A549 treated with Mapracorat at 1 μM for 4 hours (cell line): ENCODE measurements at places on chromosomes 11 and 22. TPM values are rescaled to one million over a fixed set of nuclear protein-coding genes. Genes with fewer than 3 reads are reported as not detected.

Gene RAG2
- total RNA-seq, result not detected in 5 replicates

Gene AQP11
- total RNA-seq, result 0.94 to 1.7 TPM (median 1.6 TPM) in 5 replicates

Gene APOBEC3F
- total RNA-seq, result 1.6 to 2.4 TPM (median 2.2 TPM) in 5 replicates

Gene APOBEC3H
- total RNA-seq, result 0.14 to 0.65 TPM (median 0.63 TPM) in 3 of 5 replicates, not detected in the others

Gene MS4A12
- not detected in 5 replicates for total RNA-seq

Gene KCTD14
- 1.4 to 2.1 TPM (median 1.6 TPM) in 5 replicates for total RNA-seq

Gene ARHGAP8
- 1.2 to 2.5 TPM (median 1.8 TPM) in 5 replicates for total RNA-seq

Gene NPAS4
- total RNA-seq, result not detected in 5 replicates

Gene PSMA1
- total RNA-seq, result 177 to 192 TPM (median 185 TPM) in 5 replicates

Gene MS4A4A
- total RNA-seq, result not detected in 5 replicates

Gene FXYD2
- total RNA-seq, result 16.9 to 21.9 TPM (median 17.2 TPM) in 5 replicates

Gene PKP3
- total RNA-seq, result 24.1 to 42.6 TPM (median 38.1 TPM) in 5 replicates

Gene MRPL40
- 44.7 to 48.1 TPM (median 45.3 TPM) in 5 replicates for total RNA-seq

Gene ST14
- total RNA-seq, result 0.04 to 0.25 TPM (median 0.10 TPM) in 4 of 5 replicates, not detected in the other

Gene CST6
- not detected in 5 replicates for total RNA-seq

Gene TMEM132A
- total RNA-seq, result 91.4 to 146 TPM (median 134 TPM) in 5 replicates

Gene ACTN3
- not detected in 5 replicates for total RNA-seq

Gene RTN4RL2
- 49.0 to 100 TPM (median 88.4 TPM) in 5 replicates for total RNA-seq

Gene SPI1
- total RNA-seq, result 0.15 to 0.20 TPM in 2 of 5 replicates, not detected in the others

Gene COMMD9
- total RNA-seq, result 48.0 to 61.8 TPM (median 51.5 TPM) in 5 replicates

Gene PANX3
- total RNA-seq, result not detected in 5 replicates

Gene SLC22A9
- not detected in 5 replicates for total RNA-seq

Gene C22orf31
- not detected in 5 replicates for total RNA-seq

Gene CLMP
- 16.3 to 24.2 TPM (median 21.4 TPM) in 5 replicates for total RNA-seq

Gene FGF3
- not detected in 5 replicates for total RNA-seq

Gene ANGPTL5
- 0.05 to 0.10 TPM in 2 of 5 replicates, not detected in the others for total RNA-seq
